ENCODE measurements at places on chromosomes 6 and 20. TPM values are rescaled to one million over a fixed set of nuclear protein-coding genes. Genes with fewer than 3 reads are reported as not detected.

C6orf15 gene
- total RNA-seq, result not detected

LCA5 gene
- 0.54 TPM for total RNA-seq

PNLDC1 gene
- 0.87 TPM for total RNA-seq

ADGB gene
- not detected for total RNA-seq
